Psoas muscle (tissue), 8 donors: ENCODE measurements at places on chromosomes 4 and X.

DNA sequence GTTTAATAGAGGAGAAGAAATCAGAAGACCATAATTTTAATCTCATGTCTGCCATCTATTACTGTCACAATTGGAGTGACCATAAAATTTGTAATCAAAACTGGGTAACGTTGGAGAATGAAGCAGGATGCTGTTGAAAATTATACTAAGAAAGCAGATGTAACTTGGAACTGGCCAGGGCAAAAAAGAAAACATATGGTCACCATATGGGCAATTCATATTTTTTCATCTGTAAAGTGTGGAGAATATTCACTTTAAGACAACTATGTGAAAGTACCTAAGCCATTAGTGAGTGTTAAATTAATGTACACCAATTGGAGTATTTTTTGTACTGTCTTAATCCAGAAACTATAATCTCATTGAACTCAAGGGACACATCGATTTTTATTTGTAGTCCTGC lies 1008.0 kb downstream of the GLUD2 start:
- no peak for DNase-seq

DNA sequence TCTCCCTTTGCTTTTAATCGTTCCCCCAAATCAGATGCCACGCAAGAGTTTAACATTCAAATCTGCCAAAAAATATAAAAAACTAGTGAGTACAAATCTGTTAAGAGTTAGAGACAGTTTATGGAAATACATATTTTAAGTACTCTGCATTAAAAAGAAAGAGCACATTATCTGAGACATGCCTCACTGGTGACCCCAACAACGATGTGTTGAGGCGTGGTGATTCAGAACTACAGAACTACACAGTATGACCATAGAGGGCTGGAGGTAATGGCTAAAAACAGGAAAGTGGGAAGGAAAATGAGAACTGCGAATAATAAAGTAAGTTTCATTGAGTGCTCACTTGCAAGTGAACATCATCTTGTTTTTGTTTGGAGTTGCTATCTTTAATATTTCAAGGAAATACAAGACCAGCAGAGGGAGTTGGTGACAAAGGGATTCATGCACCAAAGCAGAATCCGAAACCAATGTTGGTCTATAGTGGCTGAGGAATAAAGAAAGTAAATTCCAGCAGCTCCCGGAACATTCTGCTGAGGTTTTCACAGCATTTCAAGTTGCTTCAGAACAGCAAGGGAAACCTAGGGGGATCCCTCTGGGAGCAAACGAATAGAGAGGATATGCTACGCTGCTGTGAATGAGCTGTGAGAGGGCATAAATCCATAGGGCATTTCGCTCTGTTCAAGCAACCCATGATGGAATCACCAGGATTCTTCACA lies 92.2 kb downstream of the DCHS2 start:
- DNase-seq = no peak

DNA sequence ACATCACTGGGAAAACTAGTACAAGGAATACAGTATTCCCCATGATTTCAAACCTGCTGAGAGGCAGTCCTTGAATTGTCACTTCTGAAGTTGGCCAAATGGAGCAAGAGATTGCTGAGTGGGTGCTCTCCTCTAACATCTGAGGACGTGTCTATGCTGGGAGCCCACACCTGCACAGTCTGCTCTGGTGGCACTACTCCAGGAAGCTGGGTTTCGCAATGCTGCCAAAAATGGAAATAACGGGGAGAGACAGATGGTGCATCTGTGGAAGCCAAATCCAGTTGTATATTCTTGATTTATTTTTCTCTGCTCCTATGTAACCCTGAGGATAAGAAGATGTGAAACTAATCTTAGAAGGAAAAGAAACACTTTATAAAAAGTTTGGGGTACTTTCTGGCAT lies 240.1 kb upstream of the CTSO start:
- DNase-seq = no peak

- DNase-seq = peak; percentile 14
Measured at GRCh38 chr4:62816566-62816965, 1592.7 kb downstream of the TECRL start.

- DNase-seq = no peak
Measured at GRCh38 chr4:53716011-53716410, 124.7 kb upstream of the LNX1 start.

- no peak for DNase-seq
Measured at GRCh38 chr4:97003715-97004114, 1139.6 kb downstream of the STPG2 start.

DNA sequence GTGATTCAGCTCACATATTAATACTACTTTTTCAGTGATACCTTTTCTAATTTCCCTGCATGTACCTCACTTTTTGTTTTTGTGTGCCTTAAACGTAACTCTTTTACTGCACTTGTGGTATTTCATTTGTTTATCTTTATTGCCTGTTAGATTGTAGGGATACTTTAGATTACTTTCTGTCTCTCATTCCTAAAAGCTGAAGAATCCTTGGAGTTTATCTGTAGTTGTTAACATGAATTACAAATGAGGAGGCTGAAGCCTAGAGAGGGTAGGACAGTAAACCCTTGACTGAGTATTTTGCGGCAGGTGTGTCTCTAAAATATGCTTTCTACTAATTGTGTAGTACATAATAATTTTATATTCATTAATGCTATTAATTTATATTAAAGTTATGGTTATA lies 34.9 kb downstream of the BMP2K start:
- DNase-seq = no peak
